NCI-H345 (cell line): ENCODE measurements at places on chromosomes 5 and 9.

- peak; percentile 56 for DNase-seq
Measured at GRCh38 chr9:14315875-14316601, 2.1 kb upstream of the NFIB start.

- no peak for DNase-seq
Measured at GRCh38 chr9:118596374-118597015, 772.7 kb downstream of the BRINP1 start.

GRCh38 chr5:73625944-73626811 lies at the start of gene ARHGEF28:
ARHGEF28 (plus strand) TSS chr5:73626196; CDS start chr5:73684852, 58,656 bp downstream.
- DNase-seq, result peak; percentile 70

DNA sequence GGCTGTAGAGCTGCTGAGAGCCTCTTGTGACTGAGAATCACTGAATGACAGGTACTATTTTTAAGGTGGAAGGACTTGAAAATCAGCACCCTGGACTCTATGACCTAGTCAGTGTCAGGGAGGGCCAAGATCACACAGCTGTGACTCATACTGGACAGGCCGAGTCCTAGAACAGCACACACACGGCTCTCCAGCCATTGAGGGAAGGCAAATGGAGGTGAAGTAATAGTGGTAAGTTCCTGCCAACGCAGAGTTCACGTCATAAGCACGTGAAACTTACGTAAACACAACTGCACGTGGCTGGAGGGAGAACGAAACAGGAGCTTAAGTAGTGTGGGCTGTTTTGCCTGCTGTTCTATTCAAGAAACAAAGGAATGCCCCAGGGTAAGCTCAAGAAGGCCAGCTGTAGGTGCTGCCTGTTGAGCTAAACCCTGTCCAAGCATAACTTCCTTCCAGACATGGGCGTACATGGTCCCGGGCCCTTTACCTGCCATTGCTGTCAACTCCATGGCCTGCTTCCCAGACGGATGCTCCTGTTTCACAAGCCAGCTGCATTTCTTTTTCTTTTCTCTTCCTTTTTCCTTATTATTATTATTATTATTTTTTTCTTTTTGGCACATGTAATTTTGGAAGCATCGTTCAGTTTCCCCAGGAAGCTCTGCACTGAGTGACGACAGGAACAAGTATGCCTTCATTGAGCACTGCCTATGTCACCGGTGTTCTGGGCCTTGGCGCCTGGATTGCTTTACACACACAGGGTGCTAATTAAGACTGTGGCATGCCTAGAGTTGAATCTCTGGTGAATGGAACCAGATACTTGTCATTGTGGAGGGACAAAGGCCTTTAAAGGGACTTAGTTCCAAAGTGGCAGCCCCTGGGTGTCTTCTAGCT lies 10.2 kb upstream of the LCP2 start:
- peak; percentile 50 for DNase-seq

GRCh38 chr5:82813861-82814260 lies 263.3 kb downstream of the TMEM167A start:
- no peak for DNase-seq

GRCh38 chr9:92158097-92158601 lies 42.9 kb upstream of the SPTLC1 start:
- no peak for DNase-seq

DNA sequence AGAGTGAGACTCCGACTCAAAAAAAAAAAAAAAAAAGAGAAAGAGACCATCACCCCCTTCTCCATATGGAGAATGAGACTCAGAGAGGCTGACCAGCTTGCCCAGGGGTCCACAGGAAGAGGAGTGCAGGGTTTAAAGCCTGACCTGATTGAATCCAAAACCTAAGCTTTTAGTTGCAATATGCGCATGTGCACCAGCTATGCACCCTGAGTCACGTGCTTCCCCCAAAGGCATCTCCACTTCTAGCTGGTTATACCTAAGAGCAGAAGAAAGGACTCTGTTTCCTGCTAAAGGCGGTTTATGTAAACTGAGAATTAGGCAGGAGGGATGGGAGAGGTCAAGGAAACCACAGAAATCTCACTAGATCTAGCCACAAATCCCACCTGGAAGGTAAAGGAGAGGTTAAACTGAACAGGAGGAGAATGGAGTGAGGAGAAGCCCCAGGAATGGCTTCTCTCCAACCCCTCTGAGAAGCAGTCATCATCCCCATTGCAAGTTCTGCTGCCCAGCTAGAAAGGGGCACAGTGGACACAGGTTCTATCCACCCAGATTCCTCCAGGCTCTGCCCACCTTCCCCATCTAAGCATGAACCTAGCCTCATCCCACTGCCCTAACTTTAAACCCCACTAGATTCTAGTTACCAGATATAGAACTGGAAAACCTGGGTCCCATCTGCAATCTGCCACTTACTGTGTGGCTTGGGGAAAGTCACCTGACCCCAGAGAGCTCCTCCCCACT lies 171.3 kb downstream of the ACTL7B start:
- no peak for DNase-seq

DNA sequence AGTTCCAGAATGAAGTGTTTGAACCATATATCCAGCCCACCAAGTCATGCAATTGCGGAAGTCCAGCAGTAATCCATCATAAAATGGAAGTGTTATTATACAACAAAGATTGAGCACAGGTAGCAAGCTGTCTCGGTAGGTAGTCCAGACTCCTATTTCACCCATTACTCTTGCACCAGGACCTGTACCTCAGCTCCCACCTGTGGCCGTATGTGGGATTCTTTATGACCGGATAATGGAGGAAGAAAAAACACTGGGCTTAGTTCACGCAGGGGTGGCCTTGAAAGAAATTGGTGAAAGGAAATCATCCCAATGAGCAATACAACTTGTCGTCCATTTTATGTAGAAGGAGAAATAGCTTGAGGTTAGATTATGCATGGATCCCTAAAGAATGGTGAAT lies 216.3 kb downstream of the ESM1 start:
- no peak for DNase-seq

GRCh38 chr9:108130905-108131304 lies 641.3 kb upstream of the KLF4 start:
- DNase-seq, result peak; percentile 28

DNA sequence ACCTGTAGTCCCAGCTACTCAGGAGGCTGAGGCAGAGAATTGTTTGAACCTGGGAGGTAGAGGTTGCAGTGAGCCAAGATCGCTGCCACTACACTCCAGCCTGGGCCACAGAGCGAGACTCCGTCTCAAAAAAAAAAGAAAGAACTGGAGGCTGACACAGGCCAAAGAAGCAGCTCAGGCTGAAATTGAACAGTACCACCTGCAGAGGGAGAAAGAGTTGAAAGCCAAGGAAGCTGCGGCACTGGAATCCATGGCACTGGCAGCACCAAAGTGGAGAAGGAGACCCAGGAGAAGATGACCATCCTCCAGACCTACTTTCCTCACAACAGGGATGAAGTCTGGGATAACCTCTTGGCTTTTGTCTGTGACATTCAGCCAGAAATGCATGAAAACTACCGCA lies 11.3 kb upstream of the TMEM141 start:
- DNase-seq, result no peak

DNA sequence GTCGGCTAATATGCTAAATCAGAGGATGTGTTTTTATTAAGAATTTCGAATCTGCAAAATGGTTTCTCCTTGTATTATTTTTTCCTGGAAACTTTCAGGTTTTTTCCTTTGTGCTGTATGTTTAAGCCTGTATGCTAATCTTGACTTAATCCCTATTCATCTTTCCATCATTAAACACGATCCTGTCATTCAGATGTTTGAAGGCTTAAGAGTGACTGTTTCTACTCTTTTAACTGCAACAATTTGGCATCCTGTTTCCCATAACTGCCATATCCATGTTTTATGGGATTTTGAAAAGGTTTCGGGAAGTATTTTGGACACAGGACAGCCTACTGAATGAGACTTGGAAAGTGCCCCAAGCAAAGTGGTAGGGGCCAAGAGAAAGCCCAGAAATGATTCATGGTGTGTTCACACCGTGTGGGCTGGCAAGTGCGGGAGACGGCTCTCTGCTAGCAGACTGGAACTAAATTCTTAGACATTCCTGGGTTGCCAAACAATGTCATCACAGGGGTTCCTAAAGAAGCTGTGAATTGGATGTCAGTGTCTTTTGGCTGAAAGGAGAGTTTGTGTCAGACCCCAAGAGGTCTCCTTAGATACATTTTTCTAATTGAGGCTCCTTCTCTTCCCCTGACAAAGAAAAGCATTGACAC lies 125.4 kb upstream of the ADAMTS16 start:
- DNase-seq, result no peak

- DNase-seq, result no peak
Measured at GRCh38 chr9:84239343-84239742, 101.2 kb downstream of the SLC28A3 start.

- DNase-seq, result no peak
Measured at GRCh38 chr5:170627271-170627670, 123.5 kb downstream of the KCNIP1 start.

DNA sequence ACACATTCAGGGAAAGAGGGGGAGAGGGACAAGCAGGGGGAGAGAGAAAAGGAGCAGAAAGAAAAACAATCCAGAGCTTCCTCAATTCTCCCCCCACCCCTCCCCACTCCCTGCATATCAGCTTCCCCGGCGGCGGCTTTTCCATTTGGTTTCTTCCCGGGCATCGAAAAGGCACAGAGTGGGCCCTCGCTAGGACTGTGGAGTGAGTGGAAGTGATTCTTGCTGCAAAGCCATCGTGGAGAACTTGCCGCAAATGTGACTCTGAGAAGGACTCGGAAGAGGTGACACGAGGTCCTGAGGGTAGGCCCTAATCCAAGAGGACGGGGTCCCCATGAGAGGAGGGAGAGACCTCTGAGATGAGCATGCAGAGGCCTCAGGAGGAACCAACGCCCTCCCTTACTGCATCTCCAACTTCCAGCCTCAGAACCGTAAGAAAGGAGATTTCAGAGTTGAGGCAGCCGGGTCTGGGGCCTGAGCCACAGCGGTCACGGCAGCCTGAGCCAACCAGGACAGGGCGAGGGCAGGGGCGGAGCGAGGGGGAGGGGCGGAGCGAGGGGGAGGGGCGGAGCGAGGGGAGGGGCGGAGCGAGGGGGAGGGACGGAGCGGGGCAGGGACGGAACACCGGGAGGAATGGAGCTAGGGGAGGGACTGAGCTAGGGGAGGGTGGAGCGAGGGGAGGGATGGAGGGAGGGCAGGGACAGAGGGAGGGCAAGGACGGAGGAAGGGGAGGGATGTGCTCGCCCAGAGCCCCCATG lies 21.2 kb upstream of the SARDH start:
- no peak for DNase-seq
